ENCODE measurements at places on chromosomes 4 and X.

DNA sequence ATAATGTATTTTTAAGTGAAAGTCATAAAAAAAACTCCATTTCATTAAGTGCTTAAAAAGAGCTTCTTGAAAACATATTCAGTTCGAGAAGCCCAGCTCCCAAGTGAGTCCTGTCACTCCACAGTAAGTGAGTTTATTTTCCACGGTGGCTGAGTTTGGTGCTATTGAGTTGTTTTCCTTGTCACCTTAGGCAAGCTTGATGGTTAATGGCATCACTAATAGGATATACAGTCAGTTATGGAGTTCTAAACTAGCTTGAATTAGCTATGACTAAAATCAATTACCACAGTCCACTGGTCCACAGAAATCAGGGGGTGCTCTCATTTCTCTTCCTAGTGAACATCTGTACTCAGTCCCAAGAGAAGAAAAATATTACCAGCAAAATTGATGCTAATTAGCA is 1526.2 kb upstream of the IGFBP7 start:
- DNase-seq = no peak

DNA sequence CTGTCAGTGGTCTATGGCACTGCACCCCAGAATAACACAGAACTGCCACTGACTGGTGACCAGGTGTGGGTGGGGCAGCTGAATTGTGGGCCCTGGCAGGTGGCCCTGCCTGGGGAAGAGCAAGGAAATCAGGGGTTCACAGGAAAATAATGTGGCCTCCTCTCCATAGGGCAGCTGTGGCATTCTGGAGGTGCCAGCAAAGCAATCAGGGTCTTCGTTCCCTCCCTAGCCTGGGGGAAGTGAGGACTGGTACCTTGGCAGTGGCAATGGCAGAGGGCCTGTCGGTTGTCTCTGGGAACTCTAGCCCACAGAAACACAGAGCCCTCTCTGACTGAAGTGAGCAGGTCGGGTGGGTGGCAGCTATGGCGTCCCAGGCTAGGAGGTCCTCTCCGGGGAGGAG is 223.0 kb downstream of the GRIA2 start:
- no peak for DNase-seq

DNA sequence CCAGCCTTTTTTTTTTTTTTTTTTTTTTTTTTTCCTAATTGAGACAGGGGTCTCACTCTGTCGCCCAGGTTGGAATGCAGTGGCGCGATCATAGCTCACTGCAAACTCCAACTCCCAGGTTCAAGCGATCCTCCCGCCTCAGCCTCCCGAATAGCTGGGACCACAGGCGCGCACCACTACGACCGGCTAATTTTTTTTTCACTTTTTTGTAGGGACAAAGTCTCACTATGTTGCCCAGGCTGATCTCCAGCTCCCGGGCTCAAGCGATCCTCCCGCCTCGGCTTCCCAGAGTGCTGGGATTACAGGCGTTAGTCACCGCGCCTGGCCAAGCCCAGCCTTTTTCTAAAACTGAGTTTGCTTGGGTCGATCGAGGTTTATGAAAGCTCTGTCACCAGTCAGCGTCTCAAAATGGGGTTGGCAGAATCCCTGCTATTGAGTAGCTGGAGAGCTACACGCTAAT is 1.3 kb upstream of the OTUD5 start:
- DNase-seq = no peak

GRCh38 chr4:65467068-65467680 is 203.1 kb downstream of the EPHA5 start:
- no peak for DNase-seq

- DNase-seq = no peak
Observed at GRCh38 chrX:153338836-153339235, 4.9 kb downstream of the ZNF275 start.

DNA sequence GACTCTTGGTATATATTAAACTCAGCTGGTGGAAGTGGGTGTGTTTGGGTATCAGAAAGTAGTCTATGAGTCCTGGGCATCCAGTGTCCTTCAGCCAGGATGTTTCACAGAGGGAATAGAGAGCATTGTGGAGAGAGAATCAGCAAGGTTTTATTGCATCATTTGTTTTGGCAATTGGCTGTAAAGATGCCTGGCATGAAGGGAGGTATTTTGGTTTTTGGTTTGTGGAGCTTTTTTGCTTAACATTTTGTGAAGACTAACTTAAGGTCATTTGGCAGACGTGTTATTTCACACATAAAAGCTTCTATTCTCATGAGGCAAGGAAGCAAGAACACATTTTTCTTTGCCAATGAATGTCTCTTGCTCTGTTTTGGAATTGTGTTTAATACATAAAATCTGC is 71.1 kb downstream of the DCLK2 start:
- peak; percentile 80 for DNase-seq

GRCh38 chrX:110268886-110269285 is 49.0 kb downstream of the AMMECR1 start:
- no peak for DNase-seq

DNA sequence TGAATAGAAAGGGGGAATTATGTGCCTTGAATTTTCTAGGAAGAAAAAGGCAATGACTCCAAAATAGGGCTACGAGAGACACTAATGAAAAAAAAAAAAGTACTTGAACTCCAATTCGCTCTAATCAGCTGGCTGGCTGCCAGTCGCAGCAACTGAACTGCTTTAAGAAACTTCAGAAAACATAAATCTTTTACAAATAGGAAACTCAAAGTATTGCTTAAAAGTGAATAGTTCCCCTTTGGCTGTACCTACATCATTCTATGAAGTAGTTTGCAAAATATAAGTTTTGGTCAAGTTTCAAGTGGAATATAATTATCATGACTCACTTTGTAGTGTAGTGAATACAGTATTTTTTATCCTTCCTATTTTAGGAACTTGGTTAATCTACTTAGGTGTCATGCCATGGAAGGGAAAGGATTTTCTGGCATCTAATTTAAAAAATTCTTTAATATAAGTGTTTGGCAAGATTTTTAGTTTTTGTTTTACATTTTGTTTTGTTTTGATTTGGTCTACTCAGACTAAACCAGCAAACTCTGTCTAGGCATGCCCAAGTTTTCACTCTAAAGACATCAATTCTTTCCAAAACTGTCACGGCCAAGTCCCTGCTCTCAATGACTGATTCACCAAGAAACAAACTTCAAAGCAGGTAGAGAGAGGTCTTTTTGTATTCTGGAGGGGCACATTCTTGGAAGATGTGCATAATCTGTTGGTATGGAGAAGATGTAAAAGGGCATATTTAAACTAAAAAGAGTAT is 382.4 kb upstream of the GALNT7 start:
- peak; percentile 8 for DNase-seq

- no peak for DNase-seq
Observed at GRCh38 chr4:16530688-16531635, 304.7 kb upstream of the TAPT1 start.

DNA sequence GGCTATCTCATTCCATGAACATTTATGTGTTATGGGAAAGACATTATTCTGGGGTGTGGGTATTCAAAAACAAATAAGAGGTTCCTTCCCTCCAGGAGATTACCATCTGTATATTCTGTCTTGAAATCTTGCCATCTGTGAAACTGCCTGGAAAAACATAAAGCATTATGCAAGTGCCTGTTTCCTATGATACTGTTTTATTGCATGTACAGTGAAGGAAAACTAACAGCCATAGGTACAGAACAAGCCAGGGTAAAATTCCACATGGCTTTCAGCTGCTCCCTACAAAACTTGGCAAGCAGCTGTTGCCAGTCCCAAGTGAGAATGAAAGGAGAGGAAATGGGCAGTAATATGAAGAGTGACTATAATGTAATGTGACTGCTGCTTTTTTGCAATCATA is 136.0 kb downstream of the GUCY2F start:
- DNase-seq = no peak

DNA sequence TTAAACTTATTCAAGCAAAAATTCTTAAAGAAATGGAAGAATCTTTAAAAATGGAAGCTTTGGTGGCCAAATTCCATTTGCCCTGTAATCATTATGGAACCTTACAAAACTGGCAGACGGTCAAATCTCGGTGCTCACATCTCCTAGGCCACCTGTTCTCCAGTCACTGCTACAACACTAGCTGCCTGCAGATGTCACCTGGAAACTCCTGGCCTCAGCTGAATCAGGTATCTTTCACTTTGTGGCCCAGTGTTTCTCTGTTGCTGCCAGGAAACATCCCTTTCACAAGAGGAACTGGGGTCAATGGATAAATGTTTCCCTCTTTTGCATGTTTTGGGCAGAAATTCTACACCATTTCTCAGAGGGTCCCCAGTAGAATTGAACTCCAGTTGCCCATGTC is 4.2 kb upstream of the CXCL3 start:
- no peak for DNase-seq

DNA sequence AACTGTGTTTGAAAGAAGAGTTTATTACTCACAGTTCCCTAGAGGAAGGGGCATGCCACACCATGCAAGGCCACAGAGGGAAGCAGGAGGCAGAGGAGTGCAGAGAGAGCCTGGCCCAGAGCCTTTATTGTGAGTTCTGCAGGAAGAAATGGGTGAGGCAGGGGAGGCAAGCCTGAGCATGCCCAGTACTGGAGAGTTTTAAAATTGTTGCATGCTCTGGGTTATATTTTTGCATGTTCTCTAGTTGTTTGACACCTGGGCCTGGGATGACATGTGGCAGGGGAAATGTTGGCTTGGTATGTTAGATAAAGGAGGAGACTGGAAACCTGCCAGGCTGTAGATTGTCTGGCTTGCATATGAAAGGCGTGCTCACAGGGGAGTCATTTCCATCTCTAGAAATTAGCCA is 19.7 kb upstream of the CRMP1 start:
- no peak for DNase-seq

DNA sequence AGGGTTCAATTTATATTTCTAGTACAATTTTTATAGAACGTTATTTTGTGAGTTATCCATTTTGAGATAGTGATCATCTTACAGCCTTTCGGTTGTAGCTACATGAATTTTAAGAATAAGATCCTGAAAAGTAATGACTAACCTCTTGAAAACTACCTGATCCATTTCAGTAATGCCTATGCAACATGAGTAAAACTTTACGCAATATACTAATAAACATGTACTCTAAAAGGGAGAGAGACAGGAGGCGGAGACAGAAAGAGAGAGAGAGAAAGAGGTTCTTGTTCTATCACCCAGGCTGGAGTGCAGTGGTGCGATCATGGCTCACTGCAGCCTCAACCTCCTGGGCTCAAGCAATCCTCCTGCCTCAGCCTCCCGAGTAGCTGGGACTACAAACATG is 816.1 kb downstream of the CCSER1 start:
- no peak for DNase-seq

GRCh38 chr4:29653221-29653620 is 1066.9 kb upstream of the PCDH7 start:
- no peak for DNase-seq

- no peak for DNase-seq
Observed at GRCh38 chr4:138632856-138633579, 382.6 kb upstream of the NOCT start.

DNA sequence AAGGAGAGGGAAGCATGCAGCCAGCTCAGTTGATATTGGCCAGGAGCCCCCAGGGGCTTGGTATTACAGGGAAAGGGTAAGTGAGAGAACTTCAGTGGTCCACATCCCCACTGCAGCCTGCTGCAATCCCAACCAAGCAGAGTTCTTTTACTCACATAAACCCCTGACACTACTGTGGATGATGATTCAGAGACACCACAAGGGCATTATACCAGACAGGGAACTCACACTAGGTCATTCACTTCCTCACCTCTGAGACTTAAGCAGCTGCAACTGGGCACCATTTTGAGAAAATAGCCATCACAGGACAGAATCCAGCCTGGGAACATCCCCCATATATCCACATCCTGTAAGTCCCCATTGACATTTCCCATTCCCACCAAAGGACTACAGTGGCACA is 248.0 kb downstream of the INPP4B start:
- DNase-seq = no peak

DNA sequence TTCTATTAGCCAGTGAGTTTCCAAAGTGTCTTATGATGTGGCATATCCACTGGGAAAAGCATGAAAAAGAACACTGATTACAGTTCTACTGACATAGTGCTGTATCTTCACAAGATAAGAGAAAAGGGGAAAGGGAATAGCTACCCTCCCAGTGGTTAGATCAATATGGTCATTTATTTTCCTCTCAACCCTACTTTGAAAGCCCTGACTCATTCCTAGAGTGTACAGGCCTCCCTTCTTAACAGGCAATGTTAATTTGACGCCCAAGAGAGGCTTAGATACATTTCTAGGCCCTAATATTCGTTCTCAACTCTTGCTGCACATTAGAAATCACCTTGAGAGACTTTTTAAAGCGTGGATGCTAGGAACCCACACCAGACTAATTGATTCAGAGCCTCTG is 20.4 kb upstream of the BRS3 start:
- DNase-seq = no peak
